Stimulated activated CD4-positive, alpha-beta T cell treated with anti-CD3 and anti-CD28 coated beads, Interleukin-15, amount 100 ng/mL, for 1 hour (primary cell): ENCODE measurements at places on chromosomes 7 and 10.

DNA sequence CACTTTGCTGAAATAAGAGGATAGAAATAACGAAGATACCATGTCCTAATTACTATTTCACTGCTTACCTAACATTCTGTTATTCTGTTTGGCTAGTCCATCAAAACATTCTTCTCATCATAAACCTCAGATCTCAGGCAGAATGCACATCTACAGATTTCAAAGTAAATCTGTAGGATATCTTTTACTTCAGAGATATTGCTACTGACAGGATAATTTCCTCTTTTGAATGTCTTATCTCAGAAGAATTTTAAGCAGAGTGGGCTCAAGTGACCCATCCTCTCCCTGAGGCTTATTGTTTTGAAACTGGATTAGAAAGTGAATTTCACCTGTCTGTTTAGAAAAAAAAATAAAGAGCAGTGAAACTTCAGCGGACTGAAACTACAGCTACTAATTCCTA is 83.6 kb downstream of the SEMA3C start:
- no peak for DNase-seq

- DNase-seq: no peak
These were observed 32.3 kb upstream of the FAM204A start for GRCh38 chr10:118374404-118374803.

- DNase-seq: no peak
These were observed 7.1 kb downstream of the POLD2 start for GRCh38 chr7:44116087-44116788.

- DNase-seq: no peak
These were observed 52.6 kb upstream of the CAPZA2 start for GRCh38 chr7:116809636-116810266.

- no peak for DNase-seq
These were observed 80.8 kb upstream of the PAX2 start for GRCh38 chr10:100664316-100665149.

DNA sequence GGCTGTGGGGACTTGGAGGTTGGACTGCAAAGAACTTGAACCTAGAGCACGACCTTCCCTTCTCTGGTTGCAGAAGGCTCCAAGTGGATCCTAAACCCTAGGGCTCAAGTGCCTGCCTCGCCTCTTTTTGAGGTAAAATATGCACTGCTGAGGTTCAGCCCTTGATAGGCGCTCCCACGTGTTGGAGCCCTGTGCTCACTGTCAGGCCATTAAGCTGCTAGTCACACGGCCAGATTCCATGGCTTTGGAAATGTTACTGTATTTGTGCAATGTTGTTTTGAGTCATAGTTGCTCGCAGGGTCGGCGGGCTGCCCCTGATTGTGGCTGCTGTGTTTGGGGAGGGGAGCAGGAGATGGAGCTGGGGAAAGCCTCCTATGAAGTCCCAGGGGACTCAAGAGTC is 39.8 kb upstream of the PCBD1 start:
- DNase-seq: no peak

DNA sequence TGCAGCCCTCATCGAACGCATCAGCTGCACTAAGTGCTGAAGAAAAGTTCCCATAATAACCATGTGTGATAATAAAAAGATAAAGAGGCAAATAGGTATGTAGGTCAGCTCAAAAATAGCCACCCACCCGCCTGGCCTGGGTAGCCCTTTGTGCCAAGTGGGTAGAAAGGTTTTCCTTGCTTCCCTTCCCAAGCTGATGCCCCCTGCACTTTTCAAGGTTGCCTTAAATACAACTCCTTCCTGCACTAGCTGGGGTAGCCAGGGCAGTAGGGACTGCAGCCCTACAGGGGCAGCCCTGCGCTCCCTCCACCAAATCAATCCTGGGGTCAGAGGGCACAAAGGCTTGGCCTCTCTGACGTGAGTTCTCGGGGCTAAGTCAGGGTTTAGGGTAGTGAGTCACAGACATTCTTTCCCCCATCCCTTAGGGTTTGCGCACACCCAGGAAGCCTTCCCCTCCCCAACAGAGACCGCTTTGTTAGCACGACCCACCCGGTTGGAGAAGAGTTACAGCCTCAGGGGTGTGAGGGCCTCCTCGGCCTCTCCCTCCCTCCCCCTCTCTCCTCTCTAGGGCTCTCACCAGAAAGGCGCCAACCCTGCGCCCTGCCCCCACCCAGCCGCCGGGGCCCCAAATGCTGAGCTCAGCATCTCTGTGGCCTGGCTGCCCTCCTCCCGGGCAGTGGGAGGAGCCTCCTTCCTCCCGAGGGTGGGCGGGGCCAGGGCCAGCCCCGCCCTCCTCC is 13.3 kb upstream of the DDIT4 start:
- peak; percentile 60 for DNase-seq

- DNase-seq: no peak
These were observed 16.9 kb downstream of the SLC13A4 start for GRCh38 chr7:135711139-135711469.

GRCh38 chr10:20630092-20630643 is 266.9 kb downstream of the NEBL start:
- no peak for DNase-seq

DNA sequence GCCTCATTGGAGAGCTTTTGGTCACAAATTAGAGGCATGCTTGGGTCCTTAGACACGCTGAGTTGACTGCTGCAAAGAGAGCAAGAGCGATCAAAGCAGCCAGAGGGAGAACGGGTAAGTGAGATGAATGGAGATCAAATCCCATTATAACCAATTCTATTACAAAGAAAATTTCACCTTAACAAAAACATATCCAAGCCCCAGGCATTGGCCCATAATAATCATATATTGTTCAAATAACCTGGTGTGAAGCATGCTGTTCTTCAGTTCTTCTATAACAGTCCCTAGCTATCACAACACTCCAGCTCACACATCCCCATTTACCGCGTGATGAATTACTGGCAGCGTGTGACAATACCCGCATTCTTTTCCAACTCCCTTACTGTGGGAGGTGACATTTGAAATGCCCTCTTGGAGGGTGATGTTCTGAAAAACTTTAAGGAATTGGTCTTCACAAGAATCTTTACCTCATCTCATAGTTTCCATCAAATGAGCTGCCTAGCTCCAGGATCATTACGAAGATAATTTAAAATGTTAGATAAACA is 156.1 kb upstream of the PLXNA4 start:
- DNase-seq: no peak

- DNase-seq: no peak
These were observed 118.1 kb downstream of the GNAT3 start for GRCh38 chr7:80393786-80394185.

DNA sequence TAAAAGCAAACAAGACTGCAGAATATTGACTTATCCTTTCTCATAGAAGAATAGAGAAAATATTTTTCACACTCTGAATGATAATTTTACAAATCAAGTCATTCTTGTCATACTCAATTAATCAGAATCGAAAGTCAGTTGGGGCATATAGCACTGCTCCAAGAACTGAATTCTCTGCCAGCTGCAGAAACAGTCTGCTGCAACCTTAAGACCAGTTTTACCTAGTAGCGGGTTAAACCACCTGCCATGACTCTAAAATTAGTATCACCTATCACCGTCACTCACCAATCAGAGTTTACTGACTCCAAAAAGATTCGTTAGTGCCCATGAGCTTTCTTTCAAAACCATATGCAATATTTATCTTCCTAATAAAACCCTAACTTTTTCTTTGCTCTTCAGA is 429.0 kb upstream of the GRM3 start:
- no peak for DNase-seq

- no peak for DNase-seq
These were observed 120.1 kb upstream of the STK17A start for GRCh38 chr7:43462836-43463235.

DNA sequence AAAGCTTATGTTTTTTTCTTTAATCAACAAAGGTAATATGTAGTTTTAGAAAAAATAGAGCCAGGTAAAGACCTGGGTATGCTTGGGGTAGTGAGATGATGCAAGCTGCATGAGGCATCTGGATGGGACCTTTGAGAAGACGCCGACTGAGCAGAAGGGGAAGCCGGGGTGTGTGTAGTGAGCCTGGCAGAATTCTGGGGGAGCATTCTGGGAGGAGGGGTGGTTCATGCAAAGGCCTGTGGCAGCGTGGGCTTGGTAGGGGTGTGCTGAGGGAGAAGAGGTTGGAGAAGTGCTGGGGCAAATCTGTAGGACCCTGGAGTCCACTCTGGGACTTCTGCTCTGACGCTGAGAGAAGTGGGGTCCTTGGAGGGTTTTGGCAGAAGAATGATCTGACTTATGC is 33.9 kb upstream of the SHH start:
- no peak for DNase-seq
